SJCRH30 (cell line): ENCODE measurements at places on chromosomes 3 and 15.

GRCh38 chr15:74275957-74276356 lies 39.8 kb downstream of the CCDC33 start:
- peak; percentile 57 for DNase-seq

GRCh38 chr15:78316283-78317083 lies 17.1 kb upstream of the SKIC8 start:
- peak; percentile 71 for DNase-seq

DNA sequence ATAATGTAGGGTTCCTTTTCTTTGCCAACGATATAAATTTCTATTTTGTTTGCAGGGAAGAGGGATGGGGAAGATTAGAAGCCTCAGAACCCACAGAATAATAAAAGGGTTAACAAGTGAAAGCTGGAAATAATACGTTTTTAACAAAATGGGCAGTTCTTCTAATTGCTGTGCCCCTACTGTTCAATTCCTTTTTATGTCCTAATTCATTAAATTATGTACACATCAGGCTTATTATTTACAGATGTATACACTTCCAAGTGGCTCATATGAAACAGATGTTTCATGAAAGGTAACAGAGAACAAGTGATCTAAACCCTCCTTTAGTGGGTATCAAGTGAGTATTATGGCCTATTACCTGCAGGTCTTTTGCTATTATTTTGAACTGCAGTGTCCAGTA lies 16.2 kb downstream of the RARB start:
- no peak for DNase-seq

GRCh38 chr15:62253294-62253693 lies 88.2 kb upstream of the C2CD4B start:
- no peak for DNase-seq

DNA sequence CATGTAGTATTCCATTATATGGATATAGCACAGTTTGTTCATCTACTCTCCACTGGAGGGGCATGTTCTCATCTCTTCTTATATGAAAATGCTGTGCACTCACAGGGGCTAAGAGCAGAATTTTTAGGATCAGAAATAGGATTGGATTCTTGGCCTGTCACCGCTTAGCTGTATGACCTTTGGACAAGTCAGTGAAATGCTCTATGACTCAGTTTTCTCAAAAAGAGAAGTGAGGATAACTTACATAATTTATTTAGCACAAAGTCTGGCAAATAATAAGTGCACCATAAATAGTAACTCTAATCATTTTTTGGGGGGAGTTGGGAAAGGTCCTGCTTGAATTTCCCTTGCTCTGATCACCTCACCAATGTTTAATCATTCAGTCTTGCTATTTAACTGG lies 103.7 kb upstream of the LRIG1 start:
- no peak for DNase-seq

- DNase-seq = no peak
These were observed 10.5 kb upstream of the CCDC54 start for GRCh38 chr3:107366766-107367165.

- DNase-seq = peak; percentile 45
These were observed 55.0 kb downstream of the TMEM44 start for GRCh38 chr3:194577986-194578905.

DNA sequence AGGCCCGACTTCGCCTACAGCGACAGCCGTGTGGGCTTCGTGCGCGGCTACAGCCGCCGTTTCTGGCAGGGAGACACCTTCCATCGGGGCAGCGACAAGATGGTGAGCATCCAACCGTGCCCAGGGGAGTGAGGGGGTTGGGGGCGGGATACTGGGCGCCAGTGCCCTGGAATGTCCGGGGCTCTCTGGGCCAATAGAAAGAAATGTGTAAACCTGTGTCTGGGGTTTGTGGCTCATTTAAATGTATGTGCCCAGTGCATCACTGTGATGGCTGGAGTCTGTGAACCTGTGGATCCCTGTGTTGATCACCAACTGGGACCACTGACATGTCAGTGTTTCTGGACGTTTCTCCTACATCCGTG lies 423 bp downstream of the CHAC1 start:
- DNase-seq = no peak

DNA sequence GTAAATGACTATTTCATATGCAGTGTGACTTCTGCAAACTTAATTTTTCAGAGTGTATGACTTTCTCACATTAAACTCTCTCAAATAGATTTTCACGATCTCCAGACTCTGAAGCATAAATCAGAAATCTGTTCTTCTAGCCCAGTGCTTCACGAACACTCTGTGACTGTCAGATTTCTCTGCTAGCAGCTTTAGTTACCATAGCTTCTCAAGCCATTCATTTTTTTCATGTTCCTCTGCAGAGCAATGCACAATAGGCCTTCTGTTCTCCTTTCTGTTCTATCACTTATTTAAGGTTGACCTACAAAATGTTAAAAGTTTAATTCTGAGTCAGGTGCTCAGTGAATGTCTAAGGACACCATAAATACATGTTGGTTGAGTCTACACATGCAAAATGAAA lies 1102.2 kb downstream of the TUSC7 start:
- no peak for DNase-seq

DNA sequence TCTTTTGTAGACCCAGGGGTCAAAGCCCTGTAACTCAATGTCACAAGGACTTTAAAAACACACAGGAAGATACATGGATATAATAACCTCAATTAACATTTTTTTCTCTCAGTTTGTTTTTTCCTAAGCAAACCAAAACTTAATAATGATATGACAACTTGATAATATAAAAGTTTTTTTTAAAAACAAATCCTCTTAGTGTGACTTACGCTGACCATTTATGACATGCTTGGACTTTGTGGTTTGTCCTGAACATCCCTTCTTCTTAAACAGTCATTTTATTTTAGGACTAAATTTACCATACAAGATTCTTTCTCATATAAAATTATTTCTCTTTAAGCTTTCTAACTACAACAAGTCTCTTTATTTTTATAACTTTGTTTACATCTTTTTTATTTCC lies 25.4 kb upstream of the FAM3D start:
- peak; percentile 46 for DNase-seq

GRCh38 chr3:101179637-101180036 lies 140.7 kb downstream of the IMPG2 start:
- no peak for DNase-seq

DNA sequence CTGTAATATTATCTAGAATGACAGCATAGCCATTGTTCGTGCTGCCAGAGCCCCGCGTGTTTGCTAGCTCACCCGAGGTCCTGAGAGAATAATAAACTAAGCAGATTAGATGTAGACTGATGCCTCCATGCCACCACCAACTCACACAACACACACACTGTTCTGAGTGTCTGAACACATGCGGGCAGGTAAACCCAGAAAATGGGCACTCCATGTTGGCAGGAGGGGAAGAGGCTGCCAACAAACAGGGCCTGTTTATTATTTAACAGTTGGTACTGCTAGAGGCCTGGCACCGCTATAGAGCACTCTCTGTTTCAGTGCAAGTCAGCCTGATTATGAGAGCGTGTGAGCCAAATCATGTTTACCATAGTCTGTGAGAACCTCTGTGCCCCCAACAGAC lies 299.0 kb downstream of the ZBTB20 start:
- no peak for DNase-seq

DNA sequence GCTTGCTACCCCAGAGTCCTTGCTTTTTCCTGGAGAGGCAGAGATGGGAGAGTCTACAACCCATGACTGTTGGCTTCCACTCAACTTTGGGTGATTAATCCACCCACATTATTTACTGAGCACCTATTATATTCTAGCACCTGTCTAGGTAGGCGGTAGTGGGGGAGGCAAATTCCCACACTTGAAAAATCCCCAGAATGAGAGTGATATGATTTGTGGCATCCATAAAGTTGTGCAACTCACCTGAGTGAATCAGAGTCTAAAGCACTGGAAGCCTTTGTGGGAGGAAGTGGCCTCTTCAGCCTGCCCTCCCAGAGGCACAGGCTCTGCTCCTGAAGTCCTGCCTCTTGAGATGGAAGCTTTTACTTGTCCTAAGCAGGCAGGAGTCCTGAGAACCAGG lies 40.4 kb upstream of the CTNNB1 start:
- no peak for DNase-seq

DNA sequence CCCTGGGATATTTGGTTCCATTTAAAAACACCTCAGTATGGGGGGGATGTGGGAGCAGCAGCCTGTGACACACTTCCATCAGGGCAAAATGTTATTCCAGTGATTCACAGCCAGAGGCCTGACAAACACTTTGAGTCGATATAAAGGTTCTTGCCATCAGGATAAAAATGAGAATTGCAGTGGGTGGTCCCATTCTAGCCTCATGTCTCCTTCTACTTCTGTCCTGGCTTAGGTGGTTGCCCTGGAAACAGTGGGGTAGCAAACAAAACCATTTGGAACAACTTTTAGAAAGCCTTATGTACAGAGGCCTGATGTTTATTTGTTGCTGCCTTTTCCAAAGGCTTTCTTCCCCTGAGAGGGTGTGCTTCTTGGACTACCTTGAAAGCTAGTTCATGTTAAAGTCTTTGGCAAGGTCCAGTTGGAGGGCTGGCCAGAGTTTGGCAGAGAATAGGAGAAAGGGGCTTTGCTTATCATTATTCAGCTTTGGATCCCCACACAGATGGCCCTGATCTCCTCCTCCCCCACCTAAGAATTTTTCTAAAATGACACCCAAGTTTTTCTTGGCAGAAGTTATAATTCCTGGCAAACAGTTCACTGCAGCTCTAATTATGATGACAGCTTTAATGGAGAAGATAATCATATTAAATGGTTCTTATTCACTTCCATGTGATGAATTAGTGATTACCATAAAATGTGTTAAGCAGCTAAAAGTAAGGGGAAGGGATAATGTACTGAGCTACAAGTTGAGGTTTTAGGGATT lies 84.2 kb upstream of the ZNF280D start:
- peak; percentile 7 for DNase-seq

- DNase-seq = peak; percentile 84
These were observed 1.3 kb upstream of the ZBTB47 start for GRCh38 chr3:42652251-42652610.
